ENCODE measurements at places on chromosomes 2 and 18.
A peak's percentile ranks its signal among the peaks of the same experiment; 100 is the strongest.

DNA sequence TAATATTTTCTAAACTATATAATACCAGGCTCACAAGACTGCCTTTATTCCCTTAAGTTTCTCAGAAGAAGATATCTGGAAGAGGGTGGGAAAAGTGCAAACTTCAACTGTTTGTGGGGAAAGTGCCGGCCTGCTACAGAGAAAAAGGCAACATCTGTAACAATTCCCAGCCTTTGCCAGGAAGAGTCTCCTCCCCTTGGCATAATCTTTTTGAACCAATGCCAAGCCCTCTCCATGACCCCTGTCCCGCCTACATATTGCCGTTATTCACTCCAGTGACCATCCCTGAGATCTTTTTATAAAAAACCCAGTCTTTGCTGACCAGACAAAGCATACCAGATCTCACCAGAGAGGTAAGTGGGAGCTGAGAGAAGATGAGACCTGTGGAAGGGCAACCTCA lies at the start of gene REG3G:
TSS of gene REG3G (plus strand) at position 282 of the 400 bp plus-strand sequence. CDS start 392 bp downstream, outside the sequence.
- DNase-seq: no peak

GRCh38 chr18:59006461-59007067 lies 133.1 kb upstream of the SEC11C start:
- DNase-seq: no peak

DNA sequence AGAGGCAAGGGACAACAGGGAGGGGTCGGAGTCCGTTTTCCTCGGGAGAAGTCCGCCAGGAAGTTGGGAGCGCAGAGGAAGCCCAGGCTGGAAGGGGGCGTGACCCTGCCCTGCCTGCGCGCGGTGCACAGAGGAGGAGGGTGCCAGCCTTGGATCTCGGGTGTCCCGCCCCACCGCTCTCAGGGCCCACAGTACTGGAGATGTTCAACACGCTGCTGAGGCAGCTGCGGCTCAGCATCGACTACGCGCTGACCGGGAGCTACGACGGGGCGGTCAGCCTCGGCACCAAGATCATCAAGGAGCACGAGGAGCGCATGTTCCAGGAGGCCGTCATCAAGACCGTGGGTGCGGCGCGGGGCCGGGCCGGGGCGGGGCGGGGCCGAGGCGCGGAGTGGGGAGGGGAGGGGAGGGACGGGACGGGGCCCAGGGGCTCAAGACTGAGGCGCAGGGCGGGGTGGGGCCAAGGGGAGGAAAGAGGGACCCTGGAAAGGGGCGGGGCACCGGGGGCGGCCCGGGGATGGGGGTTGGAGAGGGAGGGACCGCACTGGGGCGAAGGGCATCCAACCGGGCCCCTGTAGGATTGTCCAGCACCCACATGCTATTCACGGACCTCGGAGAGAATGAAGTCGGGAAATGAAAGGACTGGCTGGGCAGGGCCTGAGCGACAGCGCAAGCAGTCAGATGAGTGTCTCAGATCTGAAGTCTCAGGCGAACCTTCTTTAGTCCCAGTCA lies 36.6 kb downstream of the POMC start:
- no peak for DNase-seq

DNA sequence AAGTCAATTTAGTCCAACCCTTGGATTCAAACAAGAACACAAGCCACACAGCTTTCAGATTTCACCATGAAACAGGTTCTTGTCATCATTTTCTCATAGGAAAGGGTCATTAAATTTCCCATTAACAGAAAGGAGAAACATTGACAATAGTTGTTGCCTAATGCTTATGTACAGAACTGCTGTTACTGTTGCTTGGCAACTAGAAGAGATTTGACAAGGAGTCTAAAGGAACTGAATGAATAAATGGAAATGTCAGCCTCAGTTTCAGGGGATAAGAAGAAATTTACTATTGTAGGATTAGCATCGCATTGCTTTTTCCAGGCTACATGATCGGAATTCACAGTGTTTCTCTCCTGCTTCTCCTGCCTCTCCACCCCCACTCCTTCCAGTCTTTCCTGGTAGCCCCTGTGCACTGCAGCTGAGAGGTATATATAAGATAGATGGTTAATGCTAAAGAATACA lies 90.3 kb downstream of the SPATS2L start:
- DNase-seq: peak; percentile 50

DNA sequence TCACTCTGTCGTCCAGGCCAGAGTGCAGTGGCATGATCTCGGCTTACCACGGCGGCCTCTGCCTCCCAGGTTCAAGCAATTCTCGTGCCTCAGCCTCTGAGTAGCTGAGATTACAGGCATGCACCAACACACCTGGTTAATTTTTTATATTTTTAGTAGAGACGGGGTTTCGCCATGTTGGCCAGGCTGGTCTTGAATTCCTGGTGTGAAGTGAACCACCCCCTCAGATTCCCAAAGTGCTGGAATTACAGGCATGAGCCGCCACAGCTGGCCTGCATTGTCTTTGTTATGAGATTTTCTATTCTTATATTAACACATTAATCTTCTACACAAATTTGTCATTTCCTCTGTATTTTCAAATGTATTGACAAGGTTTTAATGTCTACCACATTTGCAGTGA lies 75.2 kb downstream of the SEPTIN10 start:
- DNase-seq: peak; percentile 24

GRCh38 chr18:9287036-9287435 lies 47.5 kb upstream of the TWSG1 start:
- DNase-seq: no peak

DNA sequence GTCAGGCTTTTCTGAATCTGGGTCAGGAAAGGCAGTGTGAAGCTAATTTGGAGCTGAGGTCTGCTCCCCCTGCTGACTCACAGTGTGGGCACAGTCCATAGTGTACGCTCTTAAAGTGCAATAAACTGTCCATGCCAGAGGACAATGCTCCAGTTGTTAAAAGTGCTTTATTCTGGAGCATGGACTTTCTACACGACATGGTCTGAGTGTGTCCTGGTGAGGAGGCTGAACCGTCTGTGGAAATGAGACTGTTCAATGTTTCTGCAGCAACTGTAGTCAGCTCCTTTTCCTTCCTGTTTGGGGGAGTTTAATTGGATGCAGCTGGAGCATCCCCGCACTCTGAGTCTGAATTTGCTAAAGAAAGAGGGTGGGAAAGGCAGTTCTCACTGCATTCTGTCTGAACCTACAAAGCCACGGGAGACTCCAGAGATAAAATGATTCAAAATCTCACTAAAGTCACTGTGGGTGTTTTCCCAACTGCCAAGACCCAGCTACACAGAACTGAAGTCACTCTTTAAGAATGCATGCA lies 110.2 kb upstream of the TRIB2 start:
- no peak for DNase-seq

GRCh38 chr2:29629495-29629894 lies 291.9 kb downstream of the ALK start:
- DNase-seq: no peak

DNA sequence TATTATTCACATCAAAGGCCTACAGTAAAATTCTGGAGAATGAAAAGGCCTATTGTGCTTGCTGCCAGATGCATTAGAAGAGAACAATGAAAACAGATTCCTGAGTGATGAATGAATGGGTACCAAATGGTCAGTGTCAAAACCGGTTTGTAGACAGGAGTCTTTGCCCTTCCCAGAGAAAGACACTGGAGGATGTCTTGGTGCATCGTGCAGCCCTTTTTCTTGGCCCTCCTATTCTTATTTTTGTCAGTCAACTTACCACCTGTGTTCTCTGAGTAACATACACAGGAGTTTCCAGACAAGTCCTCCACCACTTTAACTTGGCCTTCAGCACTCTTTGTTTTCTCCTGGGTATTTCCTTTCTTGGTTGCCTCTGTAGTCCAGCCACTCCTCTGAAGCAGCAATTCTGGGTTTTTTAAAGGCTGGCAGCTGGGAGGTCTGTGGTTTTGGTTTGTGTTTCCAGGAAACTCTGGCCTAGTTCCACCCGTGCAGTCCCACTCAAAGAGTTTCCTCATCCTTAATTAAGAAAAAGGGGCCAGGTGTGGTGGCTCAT lies 29.4 kb downstream of the PSTPIP2 start:
- DNase-seq: no peak

DNA sequence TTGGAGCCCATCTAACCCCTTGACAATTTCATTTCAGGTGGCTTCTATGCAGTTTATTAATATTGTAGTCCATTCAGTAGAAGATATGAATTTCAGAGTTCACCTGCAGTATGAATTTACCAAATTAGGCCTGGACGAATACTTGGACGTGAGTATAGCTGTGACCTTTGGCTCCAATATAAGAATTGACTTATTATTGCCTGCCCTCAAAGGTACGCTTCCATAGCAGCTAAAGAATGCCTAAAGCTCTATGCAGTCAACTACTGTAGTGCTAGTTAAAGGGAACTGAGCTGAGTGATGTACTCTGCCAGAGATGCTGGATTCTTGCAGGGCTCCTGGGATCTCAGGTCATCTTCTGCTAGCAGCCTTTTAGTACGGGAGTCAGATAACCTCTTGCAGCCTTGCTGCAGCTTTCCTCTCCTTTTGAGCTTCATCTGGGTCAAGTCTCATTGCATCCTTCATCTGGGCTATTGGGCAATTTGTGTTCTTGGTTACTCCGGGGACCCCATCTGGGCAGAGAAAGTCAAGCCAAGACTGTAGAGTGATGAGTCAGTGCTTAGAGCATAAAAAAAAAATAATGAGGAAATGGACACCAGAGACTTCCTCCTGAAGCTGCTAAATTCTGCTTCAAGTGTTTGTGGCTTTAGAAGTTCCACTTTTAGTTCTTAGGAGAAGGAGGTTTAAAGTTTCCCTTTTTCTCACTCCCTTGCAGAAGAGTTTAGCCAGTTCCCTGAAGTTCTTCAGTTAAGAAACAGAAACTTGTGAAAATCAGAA lies 105.6 kb downstream of the PRPF40A start:
- peak; percentile 55 for DNase-seq

GRCh38 chr2:110991911-110992310 lies 128.8 kb upstream of the BCL2L11 start:
- no peak for DNase-seq

- no peak for DNase-seq
These were observed 177.5 kb upstream of the GATA6 start for GRCh38 chr18:21991886-21992285.

DNA sequence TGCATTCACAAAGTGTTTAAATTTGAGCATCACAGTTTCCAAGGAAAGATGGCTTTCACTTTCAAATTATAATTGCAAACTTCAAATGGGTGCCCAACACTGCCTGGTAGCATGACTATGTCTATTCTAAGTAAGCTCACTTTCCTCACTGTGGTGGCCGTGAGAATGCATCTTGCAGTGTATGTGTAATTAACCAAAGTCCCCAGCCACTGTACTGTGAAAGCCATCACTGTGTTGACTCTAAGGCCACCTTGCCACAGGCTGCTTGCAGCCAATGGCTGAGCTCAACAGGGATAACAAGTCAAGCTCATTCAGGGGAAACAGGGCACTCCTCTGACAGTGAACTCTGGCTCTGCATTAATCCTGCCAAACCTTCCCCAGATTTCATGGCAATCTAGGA lies 43.3 kb upstream of the LGALSL start:
- DNase-seq: no peak

DNA sequence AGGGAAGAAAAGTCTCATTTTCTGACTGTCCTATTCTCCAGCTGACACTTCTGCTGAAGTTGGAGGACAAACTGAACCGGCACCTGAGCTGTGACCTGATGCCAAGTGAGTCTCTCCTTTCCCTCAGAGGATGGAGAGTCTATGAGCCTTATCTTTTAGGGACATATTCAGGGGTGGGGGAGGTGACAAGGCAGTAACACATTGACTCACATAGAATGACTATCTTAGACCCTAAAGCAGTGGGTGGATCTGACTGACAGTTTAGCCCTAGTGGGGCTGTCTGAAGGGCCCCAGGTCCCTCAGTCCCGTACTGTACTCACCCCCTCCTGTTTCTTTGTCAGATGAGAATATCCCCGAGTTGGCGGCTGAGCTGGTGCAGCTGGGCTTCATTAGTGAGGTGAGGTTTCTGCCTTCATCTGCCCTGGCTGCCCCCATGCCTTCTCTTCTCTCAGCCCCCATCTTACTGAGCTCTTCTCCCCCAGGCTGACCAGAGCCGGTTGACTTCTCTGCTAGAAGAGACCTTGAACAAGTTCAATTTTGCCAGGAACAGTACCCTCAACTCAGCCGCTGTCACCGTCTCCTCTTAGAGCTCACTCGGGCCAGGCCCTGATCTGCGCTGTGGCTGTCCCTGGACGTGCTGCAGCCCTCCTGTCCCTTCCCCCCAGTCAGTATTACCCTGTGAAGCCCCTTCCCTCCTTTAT lies 805 bp upstream of the KRTCAP3 start:
- DNase-seq: no peak

DNA sequence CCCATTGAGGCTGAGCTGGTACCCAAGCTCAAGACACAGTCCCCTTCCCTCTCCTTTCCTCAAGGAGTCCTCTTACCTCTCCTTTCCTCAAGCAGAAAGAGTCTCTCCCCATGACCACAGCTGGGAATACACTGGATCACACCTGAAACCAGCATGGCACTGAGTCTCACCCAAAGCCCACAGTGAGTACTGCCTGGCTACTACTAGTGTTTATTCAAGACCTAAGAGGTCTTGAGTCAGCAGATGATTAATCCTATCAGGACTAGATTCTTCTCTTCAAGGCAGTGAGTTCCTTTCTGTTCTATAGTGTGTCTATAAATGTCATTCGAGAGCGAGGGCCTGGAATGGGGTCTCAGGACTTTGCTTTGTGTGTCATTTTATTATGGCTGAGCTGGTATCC lies 111.4 kb downstream of the METTL4 start:
- no peak for DNase-seq

GRCh38 chr2:71888751-71889445 lies 258.8 kb downstream of the CYP26B1 start:
- DNase-seq: no peak

DNA sequence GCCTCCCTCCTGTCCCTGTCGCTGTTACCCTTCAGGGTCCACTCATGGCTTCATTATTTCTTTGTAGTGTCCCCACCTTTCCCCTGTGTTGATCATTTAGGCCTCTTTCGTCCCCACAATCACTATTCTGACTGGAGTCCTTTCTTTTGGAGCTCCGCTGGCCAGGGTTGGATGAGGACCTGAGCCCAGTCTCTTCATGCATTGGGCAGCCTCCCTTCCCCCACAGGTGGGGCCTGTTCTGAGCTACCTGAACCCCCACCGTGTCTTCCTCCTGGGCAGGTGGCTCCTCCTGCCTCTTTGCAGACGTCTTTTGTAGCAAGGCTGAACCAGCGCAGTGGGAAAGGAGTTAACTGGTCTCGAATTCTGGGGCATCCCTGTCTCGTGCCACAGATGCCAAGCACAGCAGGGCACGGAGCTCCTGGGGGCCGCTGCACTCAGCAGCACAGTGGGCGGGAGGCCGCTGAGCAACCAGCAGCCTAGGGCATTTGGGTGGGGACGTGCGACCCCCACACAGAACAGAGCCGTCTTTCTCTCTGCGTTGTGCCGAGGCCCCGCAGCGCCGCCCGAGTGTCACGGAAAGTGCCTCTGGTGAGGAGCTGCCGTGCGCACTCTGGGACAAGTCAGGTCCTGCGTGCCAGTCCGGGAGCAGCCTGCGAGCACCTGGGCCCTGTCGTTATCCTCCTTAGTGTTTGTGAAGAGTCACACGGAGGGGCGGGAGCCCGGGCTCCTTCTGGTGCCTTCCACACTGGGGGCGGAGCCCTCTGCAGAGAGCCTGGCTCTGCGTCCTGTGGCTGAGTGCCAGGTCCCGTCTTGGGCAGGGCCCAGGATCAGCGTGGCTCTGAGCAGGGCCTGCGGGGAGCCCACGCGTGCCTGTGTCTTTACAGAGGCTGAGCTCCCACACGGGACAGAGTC lies 130.1 kb downstream of the NFATC1 start:
- no peak for DNase-seq

GRCh38 chr2:232697807-232698110 lies 628 bp downstream of the GIGYF2 start:
- no peak for DNase-seq

- DNase-seq: no peak
These were observed 15.5 kb upstream of the CACNB4 start for GRCh38 chr2:152114366-152114765.

- no peak for DNase-seq
These were observed 592.5 kb upstream of the ZEB2 start for GRCh38 chr2:145112467-145112866.

Measured in ACHN (cell line).